Endothelial cell of umbilical vein (primary cell): ENCODE measurements at places on chromosomes 2 and 18. TPM values are rescaled to one million over a fixed set of nuclear protein-coding genes. Genes with fewer than 3 reads are reported as not detected.

Gene ATG16L1
- 29.8 and 30.2 TPM in 2 replicates for total RNA-seq

DNA sequence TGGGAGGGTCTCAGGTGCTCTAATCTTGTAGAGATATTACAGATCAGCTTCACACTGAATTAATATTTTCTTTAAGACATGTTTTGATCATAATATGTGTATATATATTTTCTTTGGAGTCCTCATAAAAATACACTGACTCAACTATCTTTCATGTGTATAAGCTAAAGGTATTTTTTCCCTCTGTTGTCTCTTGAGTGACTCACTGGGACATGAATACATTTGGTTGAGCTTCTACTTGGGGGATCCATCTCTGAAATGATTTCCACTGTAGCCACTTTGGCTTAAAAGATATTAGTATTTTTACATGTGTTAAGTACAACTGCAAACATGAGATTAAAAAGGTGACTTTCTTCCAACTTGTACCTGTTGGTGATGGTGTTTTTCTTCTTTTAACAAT is 140.8 kb downstream of the TTN start:
- no peak for DNase-seq
- no peak overlapping the region for H3K4me3 ChIP-seq
- no peaks in the 10 kb centered on the region for H3K4me1 ChIP-seq
- H3K36me3 ChIP-seq, result no peaks in the 10 kb centered on the region
- no peaks in the 10 kb centered on the region for H3K27me3 ChIP-seq

Gene MYO1B
- total RNA-seq, result 51.1 and 55.4 TPM in 2 replicates

DNA sequence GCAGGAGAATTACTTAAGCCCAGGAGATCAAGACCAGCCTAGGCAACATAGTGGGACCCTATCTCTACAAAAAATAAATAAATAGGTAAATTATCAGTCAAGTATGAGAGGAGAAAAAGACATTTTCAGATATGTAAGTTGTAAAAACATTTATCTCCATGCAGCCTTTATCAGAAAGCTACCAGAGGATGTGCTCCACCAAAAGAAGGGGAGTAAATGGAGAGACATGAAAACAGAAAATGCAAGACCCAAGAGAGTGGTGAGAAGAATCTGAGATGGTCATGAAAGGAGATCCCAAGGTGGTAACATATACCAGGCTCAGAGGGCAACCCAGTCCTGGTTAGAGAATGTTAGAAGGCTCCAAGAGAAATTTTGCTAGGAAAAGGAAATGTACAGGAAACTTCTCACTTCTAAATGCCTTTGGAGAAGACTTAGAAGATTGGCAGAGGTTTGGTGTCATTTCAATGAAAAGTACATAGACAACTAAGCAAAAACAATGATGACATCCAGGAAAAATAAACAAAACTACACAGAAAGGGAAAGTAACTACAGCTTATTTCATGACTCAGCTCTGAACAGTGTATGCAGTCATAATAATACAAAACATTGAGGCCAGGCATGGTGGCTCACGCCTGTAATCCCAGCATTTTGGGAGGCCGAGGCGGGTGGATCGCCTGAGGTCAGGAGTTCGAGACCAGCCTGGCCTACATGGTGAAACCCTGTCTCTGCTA is 19.5 kb downstream of the CIB4 start:
- H3K4me1 ChIP-seq, result no peaks in the 10 kb centered on the region
- H3K36me3 ChIP-seq, result no peaks in the 10 kb centered on the region
- no peak for DNase-seq
- peaks cover 22% of the 10 kb centered on the region for H3K27me3 ChIP-seq
- no peak overlapping the region for H3K4me3 ChIP-seq
- no peak overlapping the region for H3K27ac ChIP-seq

Gene ACTG2
- not detected in 2 replicates for total RNA-seq

Gene SLC40A1
- total RNA-seq, result 5.7 and 8.5 TPM in 2 replicates
